CD4-positive, alpha-beta T cell (primary cell): ENCODE measurements at places on chromosomes 3 and 15.
A peak's percentile ranks its signal among the peaks of the same experiment; 100 is the strongest.

DNA sequence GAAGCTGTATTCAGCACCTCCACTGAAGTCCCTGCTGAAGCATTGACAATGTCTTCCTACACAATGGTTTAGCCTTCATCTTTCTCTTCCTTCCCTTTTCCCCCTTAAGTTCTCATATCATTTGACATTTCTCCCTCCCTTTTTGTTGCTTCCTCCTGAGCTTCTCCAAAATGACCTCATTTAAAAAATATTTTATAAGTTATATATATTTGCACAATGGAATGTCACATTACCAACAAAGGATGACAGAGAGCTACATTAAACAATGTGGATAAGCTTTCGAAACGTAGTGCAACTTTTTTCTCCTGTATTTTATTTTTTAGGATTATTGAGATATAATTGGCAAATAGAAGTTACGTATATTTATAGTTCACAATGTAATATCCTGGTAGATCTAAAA, 13.2 kb upstream of the DLG1 start:
- no peak for DNase-seq

DNA sequence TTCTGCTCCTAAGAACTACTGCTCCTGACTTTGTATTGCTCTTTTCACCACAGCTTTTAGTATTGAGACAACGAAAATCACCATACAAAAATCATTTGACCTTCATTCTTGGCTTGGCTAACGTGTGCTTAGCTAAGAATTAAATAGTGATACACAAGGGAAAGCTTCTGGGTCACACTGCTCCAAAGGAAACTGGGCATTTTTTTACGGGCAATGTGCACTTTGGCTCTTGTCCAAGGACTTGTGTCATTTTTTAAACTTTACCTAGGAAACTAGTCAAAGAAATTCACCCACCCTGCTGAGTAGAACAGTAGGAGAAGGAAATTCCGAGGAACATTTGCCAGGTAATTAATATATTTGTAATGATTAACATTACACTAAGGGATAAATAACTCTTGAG, 19.8 kb downstream of the WDR72 start:
- no peak for DNase-seq

DNA sequence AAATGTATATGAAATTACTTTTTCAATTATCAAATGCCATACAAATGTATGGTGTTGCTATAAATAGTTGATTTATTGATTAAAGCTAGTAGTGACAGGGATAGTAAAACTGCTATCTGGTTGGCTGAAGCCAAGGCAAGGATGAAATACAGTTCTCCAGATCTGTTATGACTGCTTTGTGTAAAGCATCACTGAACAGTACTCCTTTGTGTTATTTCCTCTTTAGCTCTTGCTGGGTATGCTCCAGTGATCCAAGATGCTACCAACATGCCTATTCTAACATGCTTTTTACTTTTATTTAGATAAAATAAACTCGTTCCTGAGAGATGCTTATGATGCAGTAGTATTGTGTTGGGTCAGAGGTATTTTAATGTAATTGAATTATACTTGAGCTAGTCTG, 12.4 kb upstream of the UBR1 start:
- no peak for DNase-seq

- peak; percentile 18 for DNase-seq
Observed at GRCh38 chr15:60003243-60004008, 685 bp upstream of the FOXB1 start.

- DNase-seq, result no peak
Observed at GRCh38 chr3:108724101-108724500, 33.1 kb downstream of the RETNLB start.

- no peak for DNase-seq
Observed at GRCh38 chr3:128813097-128813496, 66.3 kb upstream of the ACAD9 start.

DNA sequence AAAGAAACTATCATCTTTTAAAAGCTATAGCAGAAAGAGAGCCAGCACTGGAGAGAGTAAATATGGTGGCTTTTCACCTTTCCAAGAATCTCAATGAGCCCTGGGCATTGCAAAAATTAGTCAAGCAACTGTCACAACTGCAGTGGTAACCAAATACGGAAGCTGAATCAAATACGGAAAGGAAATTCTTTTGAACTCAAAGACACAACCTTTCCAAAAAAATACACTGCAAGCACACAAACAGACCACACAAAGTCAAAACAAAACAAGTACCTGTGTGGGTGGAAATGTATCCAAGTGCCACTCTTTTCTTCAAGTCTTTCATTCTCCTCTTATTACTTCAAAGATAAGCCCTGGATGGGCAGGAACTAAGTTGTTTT, 17.6 kb downstream of the VGLL4 start:
- DNase-seq, result peak; percentile 19

DNA sequence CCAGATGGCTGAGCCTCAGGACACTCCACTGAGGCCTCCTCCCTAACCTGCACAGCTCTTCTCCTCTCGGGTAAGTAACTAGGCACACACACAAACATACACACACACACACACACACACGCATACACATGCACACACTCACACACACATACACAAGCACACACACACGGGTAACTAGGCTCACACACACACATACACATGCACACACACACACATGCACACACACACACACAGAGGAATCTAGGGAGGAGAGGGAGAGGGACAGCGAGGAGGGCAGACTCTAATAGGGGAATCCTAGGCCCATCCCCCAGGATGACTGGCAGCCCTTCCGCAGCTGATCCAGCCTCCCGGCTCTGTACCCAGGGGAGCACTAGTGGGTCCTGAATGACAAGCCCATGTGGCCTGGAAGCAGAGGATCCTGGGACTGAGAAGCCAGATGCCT, 177.4 kb upstream of the LINGO1 start:
- no peak for DNase-seq

GRCh38 chr3:57031631-57032541, 28.6 kb upstream of the SPATA12 start:
- no peak for DNase-seq
